ENCODE measurements at places on chromosomes 5 and 9.

DNA sequence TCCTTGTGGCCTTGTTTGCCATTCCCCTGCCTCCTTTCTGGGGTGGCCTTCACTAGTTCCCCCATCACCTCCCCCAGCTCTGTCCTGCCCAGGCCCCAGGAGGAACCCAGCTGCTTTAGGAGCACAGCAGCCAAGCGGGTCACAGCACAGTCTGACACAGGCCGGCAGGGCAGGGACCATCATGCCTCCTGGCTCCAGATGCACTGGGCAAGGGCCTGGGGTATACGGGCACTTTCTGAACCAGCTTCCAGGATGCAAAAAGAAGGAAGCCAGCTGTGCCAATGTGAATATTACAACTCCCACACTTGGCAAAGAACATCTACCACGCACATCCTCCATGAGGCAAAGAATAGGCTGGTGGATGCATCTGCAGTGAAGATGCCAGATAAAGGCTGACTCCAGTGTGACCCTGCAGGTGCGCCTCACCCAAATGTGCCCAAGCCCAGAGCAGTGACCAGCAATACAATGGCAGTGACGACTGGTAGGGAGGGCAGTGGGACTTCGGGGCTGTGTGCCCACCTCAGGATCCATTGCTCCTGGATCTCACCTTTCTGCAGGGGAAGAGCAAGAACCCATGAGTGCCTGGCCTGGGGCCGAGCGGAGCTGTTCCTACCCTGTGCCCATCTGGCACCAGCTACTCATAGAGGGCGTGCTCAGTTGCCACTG lies 6.3 kb upstream of the IL3 start:
- no peak for DNase-seq

- no peak for DNase-seq
These were observed 11.8 kb upstream of the CXXC5 start for GRCh38 chr5:139636207-139636792.

DNA sequence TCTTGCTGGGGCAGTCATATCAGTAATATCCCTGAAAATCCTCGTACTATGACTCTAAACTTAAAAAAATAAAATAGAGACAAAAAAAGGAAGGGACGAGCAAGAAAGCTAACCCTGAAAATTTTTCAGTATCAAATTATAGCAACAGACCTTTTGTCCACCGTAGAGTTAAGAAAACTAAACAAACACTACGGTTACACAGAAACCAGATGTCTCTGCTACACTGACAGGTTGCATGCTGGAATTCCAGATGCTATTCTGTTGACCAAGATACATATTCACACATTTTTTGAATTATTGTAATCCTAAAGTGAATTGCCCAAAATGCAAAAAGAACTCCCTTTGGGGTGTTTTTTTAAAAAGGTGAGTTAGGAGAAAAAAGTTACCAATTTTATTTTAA lies 66.9 kb upstream of the SELENOP start:
- DNase-seq = peak; percentile 27

DNA sequence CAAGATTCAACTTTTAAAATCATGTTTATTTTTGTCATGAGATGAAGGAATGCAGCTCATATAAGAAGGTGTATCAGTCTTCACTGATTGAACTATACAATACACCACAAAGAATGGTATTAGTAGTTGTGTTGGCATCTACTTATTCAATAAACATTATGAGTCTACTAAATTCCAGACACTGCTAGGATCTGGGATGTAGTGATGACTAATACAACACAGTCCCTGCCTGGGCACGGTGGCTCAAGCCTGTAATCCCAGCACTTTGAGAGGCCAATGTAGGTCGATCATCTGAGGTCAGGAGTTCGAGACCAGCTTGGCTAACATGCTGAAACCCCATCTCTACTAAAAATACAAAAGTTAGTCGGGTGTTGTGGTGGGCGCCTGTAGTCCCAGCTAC lies 171.4 kb upstream of the NFIB start:
- no peak for DNase-seq

GRCh38 chr9:79166005-79166404 lies 405.8 kb upstream of the TLE4 start:
- DNase-seq = peak; percentile 76

DNA sequence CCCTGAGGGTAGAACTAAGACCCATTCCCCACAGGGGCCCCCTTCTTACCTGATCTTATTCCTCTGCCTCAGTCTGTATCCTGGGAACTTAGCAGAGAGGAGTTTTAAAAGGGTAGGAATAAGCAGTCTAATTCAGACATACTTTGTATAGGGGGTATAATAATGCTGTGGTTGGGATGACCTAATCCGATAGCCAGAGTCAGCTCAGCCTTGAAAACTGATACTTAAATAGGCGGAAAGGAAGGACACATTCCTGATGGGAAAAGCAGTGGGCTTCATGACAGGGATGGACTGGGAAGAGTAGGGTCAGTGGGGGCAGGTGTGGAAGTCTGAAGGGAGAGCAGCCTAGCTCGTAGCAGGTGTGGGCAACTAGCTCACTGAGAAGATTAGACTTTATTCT lies 52.2 kb upstream of the TESK1 start:
- peak; percentile 35 for DNase-seq

- no peak for DNase-seq
These were observed 113.4 kb downstream of the MVB12B start for GRCh38 chr9:126439883-126440653.

DNA sequence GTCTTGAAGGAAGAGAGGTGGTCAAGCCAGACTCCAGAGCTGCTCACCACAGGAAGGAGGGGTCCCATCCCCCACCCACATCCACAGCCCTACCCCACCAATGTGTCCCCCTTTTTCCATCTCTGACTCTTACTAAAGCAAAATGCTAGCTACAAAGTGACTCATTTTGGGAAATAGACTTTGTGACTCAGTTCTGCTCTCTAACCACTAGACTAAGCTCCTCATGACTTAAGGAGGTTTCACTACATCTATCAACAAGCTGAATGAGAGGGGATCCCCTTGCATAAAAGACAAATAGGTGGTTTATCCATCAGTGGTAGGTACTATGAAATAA lies 35.1 kb upstream of the ADRB2 start:
- DNase-seq = no peak

DNA sequence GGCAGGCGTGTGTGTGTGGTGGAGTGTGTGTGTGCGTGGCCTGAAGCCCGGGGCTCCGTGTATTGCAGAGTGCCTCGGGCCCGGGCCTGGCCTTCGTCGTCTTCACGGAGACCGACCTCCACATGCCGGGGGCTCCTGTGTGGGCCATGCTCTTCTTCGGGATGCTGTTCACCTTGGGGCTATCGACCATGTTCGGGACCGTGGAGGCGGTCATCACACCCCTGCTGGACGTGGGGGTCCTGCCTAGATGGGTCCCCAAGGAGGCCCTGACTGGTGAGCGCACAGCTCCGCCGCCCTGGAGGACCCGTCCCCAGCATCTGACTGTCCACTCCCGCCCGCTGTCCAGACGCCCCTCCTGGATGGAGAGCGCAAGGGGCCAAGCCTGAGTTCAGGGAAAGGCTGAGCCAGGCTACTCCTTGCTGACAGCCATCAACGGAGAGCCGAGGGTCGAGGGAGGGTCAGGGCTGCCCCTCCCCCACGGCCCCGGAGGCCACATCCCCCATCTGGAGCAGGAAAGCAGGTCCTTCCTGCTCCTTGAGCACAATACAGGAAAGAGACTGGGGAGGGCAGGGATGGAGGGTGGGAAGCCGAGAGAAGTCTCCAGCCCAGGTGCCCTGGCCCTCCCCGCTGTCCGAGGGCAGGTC lies 18.4 kb downstream of the SLC6A18 start:
- DNase-seq = no peak

GRCh38 chr5:81313686-81314085 lies 12.3 kb downstream of the ZCCHC9 start:
- DNase-seq = no peak

DNA sequence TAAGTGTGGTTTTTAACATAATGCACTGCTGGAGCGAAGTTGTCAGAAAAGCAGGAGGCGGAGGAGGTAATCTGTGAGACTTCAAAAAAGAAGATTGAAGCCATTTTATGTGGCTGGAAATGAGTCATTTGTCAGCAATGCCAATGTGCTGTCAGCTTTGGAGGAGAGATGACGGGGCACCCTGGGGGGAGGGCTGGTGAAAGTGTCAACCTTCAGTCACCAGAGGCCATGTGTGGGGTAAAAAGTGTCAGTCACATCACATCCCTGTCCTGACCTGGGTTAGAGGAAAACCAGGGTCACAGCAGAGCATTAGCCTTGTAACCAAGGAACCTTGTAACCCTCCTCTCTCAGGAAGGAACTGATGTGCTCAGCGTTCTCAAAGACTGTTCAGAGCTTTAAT lies 59.1 kb downstream of the TLR4 start:
- peak; percentile 16 for DNase-seq

DNA sequence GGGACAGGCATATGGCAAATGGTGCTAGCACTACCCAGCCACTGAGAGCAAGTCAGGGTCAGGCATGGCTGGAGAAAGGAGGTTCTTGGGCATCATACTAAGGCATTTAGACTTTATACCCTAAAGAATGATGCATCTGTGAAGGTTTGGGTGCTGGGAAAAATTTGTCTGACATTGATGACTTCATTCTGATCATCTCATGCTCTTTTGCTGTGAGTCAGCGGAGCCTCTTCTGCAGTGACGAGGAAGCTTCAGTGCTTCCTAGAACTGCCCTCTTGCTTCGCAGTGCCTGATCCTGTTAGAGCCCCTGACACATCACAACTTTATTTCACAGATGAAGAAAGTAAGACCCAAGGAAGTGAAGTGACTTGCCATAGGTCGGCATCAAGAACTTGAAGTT lies 266.6 kb upstream of the GAS1 start:
- no peak for DNase-seq

GRCh38 chr5:139523635-139524445 lies 37.3 kb upstream of the UBE2D2 start:
- DNase-seq = no peak

DNA sequence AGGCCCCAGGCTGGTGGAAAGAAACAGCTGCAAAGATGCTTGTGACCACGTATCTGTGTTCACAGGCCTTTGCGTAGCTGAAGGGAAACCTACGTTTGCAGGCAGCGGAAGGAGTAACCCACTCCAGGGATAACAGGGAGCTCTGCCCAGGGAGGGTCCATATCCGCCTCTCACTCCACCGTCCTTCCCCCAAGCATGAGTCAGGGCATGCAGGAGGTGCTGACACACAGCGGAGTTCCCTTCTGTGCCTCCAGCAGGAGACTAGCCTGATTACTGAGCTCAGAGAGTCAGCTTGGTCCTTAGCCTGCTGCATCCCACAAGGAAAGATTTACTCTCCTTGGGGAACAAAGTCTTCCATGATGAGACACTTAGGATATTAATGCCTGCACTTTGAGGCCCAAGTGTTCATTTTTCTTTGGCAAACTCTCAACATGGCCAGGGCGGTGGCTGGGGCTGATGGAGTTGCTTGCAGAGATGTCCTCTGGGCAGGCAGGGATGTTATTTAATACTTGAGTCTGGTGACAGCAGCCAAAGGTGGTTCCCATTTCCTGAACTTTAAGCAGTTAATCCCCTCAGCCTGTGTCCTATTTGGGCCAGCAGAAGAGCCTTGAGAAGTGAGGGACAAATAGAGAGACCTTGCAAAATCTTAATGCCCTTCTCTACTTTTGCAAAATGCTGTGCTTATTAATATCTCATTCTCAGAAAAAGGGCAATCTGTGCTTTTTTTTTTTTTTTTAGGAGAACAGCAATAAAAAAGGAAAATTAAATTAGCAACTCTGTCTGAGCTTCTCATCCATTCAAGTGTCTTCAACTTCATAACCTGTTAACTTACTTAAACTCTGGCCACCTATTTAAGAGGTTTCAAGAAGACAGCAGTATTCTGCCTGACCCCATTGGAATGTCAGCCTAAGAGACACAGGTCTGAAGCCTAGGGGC lies 222.1 kb downstream of the HSPA4 start:
- peak; percentile 29 for DNase-seq

- no peak for DNase-seq
These were observed 43.0 kb upstream of the HSD17B4 start for GRCh38 chr5:119409235-119409815.

Data from adipocyte (in vitro differentiated cells).